ENCODE measurements at places on chromosomes 16 and 17. TPM values are rescaled to one million over a fixed set of nuclear protein-coding genes. Genes with fewer than 3 reads are reported as not detected.

Gene ATP6V0A1
- 43.1 TPM for polyA plus RNA-seq

Gene OTOP2
- not detected for polyA plus RNA-seq

Gene LAT
- polyA plus RNA-seq: 10.1 TPM

Gene MYH3
- polyA plus RNA-seq: 3.3 TPM

Gene CBLN1
- polyA plus RNA-seq: 0.35 TPM

Gene JUP
- 200 TPM for polyA plus RNA-seq

Gene KRTAP2-1
- polyA plus RNA-seq: not detected

Gene C16orf96
- 0.27 TPM for polyA plus RNA-seq

Gene MAF
- polyA plus RNA-seq: 57.9 TPM

Gene TP53TG3D
- polyA plus RNA-seq: 1.2 TPM

Gene GSDMA
- polyA plus RNA-seq: 4.7 TPM

Gene SARM1
- polyA plus RNA-seq: 12.3 TPM

Gene KRTAP9-4
- polyA plus RNA-seq: not detected

Gene EMP2
- polyA plus RNA-seq: 25.3 TPM

Gene FSCN2
- 2.3 TPM for polyA plus RNA-seq

Gene ELMO3
- polyA plus RNA-seq: 7.5 TPM

Gene TNFRSF13B
- not detected for polyA plus RNA-seq

Gene MGAT5B
- 1.5 TPM for polyA plus RNA-seq

Gene FOXF1
- 0.60 TPM for polyA plus RNA-seq

Gene CFAP119
- 7.7 TPM for polyA plus RNA-seq

Gene TSPOAP1
- polyA plus RNA-seq: 45.6 TPM

Gene MYH1
- 0.05 TPM for polyA plus RNA-seq

Gene SNAI3
- 0.79 TPM for polyA plus RNA-seq

Gene SDR42E2
- 0.36 TPM for polyA plus RNA-seq

Gene DNAI2
- polyA plus RNA-seq: not detected

Gene CLEC3A
- not detected for polyA plus RNA-seq

Gene KRTAP2-3
- polyA plus RNA-seq: not detected

Gene RPS6KB1
- 43.3 TPM for polyA plus RNA-seq

Gene MMP28
- polyA plus RNA-seq: 2.2 TPM

Gene MYH13
- polyA plus RNA-seq: 0.25 TPM

Gene SRSF1
- 375 TPM for polyA plus RNA-seq

Gene RNF222
- 0.11 TPM for polyA plus RNA-seq

Gene KRT40
- polyA plus RNA-seq: 0.03 TPM

Gene CA7
- polyA plus RNA-seq: 0.21 TPM

Gene EVI2A
- 1.4 TPM for polyA plus RNA-seq

Gene SDR42E1
- polyA plus RNA-seq: 11.4 TPM

Gene G6PC1
- polyA plus RNA-seq: 5.4 TPM

Gene PMFBP1
- polyA plus RNA-seq: 3.2 TPM

Gene TBCD
- 65.1 TPM for polyA plus RNA-seq

Gene CSH2
- polyA plus RNA-seq: not detected

Gene BAIAP3
- polyA plus RNA-seq: 4.3 TPM

Gene MCRIP2
- 15.4 TPM for polyA plus RNA-seq

Gene ITGA3
- polyA plus RNA-seq: 123 TPM

Gene ARHGAP44
- 8.8 TPM for polyA plus RNA-seq

Gene DHRS7C
- not detected for polyA plus RNA-seq

Gene CACNA1G
- polyA plus RNA-seq: 6.5 TPM

Gene ZFP3
- 16.2 TPM for polyA plus RNA-seq

Gene MAPT
- 10.9 TPM for polyA plus RNA-seq

Gene TBC1D3I
- polyA plus RNA-seq: 0.17 TPM

Data from right renal pelvis (tissue), 4 donors.